NCI-H748 treated with DMSO at 0.1 percent for 48 hours (cell line): ENCODE measurements at places on chromosomes 2 and 18.

DNA sequence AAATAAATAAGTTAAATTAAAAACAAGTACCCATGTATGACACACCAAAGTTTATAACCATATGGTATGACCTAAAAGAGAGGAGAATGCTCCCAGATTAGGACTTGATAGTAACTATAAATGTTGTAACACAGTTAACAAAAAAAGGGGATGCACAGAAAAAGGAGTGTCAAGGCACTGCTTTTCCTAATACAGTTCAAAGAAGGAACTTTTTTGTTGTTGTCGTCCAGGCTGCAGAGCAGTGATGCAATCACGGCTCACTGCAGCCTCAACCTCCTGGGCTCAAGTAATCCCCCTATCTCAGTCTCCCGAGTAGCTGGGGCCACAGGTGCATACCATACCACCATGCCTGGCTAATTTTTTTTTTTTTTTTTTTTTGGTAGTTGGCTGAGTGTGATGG, 2.7 kb downstream of the NARS1 start:
- no peak for DNase-seq

GRCh38 chr2:163213661-163214081, 375.1 kb upstream of the KCNH7 start:
- DNase-seq = no peak

GRCh38 chr2:220433131-220433530, 805.7 kb downstream of the SLC4A3 start:
- DNase-seq = no peak

DNA sequence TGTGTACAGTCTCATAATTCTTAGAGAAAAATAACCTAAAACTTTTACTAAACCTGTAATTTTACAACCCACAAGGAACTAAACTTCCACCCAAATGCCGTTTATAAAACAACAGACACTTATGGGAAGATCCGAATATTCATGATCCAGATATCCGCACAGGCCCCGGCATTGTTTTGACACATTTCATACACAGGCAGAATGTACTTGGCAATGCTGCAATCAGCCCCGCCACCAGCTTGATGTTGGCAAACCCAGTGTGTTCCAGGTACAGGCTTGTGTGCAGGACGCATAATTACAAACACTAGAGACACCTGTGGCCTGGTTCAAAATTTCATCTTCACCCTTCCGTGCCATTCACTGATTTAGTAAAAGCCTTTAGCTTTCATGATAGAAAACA, 393.0 kb upstream of the SALL3 start:
- DNase-seq = no peak

- no peak for DNase-seq
Observed at GRCh38 chr2:23452372-23452771, 67.4 kb downstream of the KLHL29 start.

DNA sequence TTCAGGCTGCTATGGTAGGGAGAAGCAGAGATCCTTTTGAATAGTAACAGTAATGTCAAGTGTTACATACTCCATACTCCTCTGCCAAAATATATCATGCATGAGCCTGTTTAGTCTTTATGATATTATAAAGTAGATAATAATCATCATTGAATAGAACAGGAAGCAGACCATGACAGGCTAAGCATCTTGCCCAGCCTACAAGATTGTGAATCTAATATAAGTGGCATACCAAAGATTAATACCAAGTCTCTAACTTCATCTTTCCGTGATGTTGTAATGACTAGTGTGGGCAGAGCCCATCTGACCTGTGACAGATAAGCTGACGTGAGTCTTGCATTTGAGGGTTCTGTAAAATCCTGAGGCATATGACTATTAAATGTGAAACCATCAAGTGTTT, 13.1 kb downstream of the NDUFB3 start:
- DNase-seq = no peak

DNA sequence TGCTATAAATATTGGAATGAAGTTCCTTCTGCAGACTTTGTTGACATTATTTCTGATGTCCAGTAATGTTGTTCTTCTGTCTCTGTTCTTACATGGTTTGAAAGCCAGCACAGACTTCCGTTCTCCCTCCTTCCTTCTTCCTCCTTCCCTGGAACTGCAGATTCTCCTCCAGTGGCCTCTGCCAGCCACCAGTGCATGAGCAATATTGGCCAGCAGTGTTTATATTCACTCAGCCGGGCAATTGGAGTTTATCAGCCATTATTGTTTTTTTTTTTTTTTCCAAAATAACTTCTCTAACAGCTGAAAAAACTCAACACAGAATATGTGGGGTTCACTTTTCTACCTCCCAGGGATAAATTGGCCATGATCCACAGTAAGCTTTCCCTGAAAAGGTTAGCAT, 86.8 kb downstream of the ADCYAP1 start:
- no peak for DNase-seq

GRCh38 chr2:122148128-122148767, 392.8 kb downstream of the TSN start:
- no peak for DNase-seq

GRCh38 chr2:234334756-234335155, 162.1 kb downstream of the ARL4C start:
- no peak for DNase-seq

- DNase-seq = no peak
Observed at GRCh38 chr18:8307960-8308359, 301.3 kb upstream of the RAB12 start.

- DNase-seq = no peak
Observed at GRCh38 chr2:215601526-215601925, 165.7 kb upstream of the FN1 start.

DNA sequence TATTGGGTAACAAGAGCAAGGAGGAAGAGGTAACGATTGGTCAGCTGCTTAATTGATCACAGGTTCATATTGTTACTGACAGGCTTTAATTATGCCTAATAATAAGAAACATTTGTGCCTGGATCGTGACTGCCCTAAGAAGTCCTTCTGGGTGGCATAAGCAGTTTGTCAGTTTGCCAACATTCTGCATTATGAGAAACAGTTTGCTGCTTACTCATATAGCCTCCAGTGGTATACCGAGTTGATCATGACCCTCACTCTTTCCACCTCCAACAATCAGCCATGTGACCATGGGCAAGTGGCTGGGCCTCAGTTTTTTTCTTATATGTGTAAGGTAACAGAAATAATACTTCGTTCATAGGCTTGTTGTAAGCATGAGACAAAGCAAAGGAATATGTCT, 96.6 kb upstream of the CABLES1 start:
- DNase-seq = no peak

- no peak for DNase-seq
Observed at GRCh38 chr2:60485055-60485454, 68.4 kb downstream of the BCL11A start.

DNA sequence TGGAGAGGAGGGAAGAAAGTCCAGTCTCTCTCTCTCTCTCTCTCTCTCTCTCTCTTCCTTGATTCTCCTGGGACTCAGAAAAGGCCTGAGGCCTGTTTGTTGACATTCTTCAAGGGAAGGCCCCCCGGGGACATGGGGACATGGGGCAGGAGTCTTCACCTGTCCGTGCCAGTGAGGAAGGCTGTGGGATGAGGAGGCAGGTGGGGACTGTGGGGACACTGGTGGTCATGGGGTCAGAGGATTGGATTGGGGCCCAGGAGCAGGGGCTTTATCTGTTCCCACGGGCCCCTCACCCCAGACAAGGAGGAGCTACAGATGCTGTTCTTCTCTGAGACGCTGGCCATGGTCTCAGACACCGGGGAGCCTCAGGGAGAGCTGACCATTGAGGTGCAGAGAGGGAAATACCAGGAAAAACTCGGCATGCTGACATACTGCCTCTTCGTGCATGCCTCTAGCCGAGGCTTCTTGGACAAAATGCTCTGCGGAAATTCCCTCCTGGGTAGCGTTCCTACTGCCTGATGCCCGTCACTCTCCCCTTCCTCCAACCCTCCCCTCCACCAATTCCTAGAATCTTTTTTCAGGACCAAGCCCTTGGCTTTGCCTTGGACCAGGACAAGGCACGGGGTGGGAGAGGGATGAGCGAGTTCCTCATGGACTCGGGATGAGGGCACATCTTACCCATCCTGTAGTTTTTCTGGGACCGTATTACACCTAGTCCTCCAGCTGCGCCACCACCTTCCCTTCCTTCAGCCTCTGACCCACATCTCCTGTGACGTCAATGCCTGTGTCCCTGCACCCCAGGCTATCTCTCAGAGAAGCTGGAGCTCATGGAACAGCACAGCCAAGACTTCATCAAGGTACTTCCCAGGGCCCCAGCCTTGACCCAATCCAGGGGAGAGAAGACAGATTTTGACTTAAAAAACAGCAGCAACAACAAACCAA, 850 bp downstream of the CATIP start:
- DNase-seq = no peak

GRCh38 chr18:50306944-50307343, 19.5 kb upstream of the CXXC1 start:
- no peak for DNase-seq

- DNase-seq = no peak
Observed at GRCh38 chr2:42503291-42503690, 9.5 kb upstream of the KCNG3 start.

DNA sequence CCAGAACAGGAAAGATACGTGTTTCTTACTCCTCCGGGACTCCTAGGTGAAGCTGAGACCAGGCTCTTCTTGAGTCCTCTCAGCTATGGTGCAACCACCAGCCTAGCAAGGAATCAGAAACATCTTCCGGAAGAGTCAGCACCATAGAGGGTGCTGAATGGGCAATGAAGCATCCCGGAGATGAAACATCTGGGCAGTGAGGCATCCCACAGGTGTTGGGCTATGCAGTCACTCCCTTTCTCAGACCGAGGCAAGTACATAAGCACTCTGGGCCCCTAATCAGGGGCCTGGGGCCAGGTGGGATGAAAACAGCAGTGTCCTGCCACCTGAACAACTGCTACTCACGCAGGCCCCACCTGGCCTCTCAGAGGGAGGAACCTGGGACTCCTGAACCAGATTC, 1.4 kb upstream of the CAPN10 start:
- DNase-seq = no peak

DNA sequence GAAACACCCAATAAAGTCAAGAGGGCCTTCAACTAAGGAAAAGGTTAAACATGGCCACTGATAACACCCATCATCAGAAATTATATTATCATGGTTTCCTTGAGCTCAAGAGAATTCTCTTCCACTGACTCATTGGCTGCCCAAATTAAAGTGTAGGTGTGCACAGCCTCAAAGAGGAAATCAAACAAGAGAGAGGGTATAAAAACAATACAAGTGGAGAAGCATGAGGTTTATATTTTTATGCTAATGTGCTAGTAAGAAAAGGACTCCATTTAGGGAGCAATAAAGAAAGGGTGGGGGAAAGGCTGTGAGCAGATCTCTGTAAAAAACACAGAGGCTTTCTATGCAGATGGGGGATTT, 168.8 kb upstream of the VRK2 start:
- peak; percentile 59 for DNase-seq

- DNase-seq = peak; percentile 98
Observed at GRCh38 chr2:202588647-202589581, 45.9 kb upstream of the FAM117B start.

DNA sequence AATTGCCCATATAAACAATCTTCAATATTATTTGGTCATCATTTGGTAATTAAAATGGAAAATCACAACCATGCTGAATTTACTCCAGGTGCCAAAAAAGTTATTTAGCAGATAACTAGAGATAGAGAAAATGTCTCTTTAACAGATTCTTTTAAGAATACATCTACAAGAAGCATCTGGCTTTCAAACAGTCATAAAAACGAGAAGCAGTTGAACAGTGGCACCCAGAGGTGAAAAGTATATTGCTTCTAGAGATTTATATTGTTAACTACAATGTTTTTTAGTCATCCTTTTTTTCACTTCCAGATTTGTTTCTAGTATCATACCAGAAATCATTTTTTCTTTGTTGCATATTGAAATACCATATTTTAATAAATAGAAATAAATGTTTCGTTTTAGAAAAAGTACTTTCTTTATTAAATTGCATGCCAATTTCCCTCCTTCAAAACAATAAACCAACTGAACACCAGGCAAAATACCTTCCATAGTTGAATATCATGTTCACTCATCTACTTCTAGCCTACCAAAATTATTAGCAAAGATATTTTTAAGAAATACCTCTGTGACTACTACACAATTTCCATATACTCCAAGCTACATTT, 65.4 kb upstream of the HNRNPA3 start:
- DNase-seq = peak; percentile 74

GRCh38 chr2:129868151-129868550, 111.3 kb upstream of the RAB6C start:
- no peak for DNase-seq

DNA sequence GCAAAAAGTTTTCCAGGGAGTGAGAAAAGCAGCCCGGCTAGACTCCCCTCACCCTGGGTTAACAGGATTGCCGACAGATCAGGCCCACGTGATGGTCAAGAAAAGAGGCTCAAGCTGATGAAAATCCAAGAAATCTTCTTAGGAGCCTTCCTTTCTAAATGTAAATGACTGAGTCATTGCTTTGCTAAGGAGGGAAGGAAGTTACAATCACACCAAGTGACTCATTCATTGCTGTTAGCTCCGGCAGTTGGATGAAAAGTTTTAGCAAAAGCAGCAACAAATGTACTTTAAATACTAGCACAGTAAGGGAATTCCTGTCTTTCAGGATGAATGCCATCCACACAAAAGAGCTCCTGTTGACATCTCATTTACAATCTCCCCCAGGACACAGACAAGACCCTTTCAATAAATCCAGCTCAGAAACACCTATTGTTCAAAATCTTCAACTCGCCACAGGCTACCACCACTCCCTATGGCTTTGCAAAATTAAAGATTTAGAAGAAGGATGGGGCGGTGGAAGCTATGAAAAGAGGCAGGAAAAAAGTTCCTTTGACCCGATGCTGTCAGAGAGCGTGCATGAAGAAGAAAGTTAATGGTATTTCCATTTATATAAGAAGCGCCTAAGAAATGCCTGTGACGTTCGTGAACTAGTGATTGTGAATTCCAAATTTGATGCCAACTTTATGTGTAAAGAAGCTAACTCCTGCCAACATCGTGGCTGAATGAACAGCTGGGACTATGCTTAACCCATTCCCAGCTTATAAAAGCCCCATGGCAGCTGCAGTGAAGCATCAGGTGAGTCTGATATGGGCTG, 153.7 kb downstream of the TGIF1 start:
- DNase-seq = no peak

DNA sequence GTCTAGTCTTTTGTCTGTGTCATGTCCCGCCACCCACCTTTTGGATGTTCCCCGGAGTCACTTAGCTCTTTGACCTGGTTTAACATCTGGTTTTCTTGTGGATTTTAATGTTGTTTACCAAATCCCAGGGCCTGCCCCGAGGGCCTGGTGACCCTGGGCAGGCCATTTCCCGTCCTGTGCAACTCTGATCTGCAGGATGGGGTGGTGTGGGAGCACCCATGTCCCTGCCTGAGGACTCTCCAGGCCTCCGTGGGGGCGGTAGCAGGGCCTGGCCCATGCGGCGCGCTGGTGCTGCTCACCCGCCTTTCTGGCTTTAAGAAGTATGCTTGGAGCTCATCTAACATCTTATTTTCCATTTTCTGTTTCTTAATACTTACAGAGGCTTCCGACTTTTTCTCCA, 10.7 kb downstream of the RAMP1 start:
- no peak for DNase-seq

GRCh38 chr2:105999211-105999989, 194.7 kb downstream of the UXS1 start:
- no peak for DNase-seq

- no peak for DNase-seq
Observed at GRCh38 chr18:51382081-51382480, 184.6 kb upstream of the MEX3C start.

- DNase-seq = no peak
Observed at GRCh38 chr2:128421286-128421685, 102.6 kb upstream of the HS6ST1 start.
